Posterior cingulate gyrus (tissue), 11 donors: ENCODE measurements at places on chromosomes 6 and 20.

DNA sequence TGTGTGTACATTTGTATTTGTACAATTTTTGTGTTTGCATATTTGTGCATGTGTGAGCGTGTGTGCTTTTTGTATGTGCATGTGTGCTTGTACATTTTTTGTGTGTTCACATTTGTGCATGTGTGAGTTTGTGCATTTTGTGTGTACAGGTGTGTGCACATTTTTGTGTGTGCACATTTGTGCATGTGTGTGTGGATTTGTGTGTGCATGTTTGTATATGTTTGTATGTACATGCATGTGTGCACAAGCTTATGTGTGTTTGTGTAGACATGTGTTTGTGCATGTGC, 28.9 kb downstream of the PRR18 start:
- DNase-seq, result no peak

GRCh38 chr6:49939993-49940498, 23.9 kb downstream of the DEFB114 start:
- DNase-seq, result no peak

DNA sequence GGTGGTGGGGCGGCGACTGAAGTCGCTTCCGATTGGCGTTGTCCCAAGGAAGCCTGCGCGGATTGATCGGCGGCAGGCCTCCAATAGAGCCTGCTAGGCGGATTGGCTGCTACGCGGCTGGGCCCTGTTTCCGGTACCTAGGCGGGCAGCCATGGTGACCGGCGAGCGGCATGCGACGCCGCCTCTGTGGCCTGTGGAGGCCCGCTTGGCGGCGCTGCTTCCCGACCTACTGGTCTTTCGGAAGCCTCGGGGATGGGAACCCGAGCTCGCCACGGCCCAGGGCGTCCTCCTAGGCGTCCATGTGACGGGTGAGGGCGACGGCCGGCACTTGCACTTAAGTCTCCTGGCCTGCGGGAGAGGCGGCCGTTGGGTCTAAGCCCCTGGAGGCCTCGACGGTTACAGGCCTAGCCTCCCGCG, 28.1 kb downstream of the NFYA start:
- DNase-seq, result no peak

DNA sequence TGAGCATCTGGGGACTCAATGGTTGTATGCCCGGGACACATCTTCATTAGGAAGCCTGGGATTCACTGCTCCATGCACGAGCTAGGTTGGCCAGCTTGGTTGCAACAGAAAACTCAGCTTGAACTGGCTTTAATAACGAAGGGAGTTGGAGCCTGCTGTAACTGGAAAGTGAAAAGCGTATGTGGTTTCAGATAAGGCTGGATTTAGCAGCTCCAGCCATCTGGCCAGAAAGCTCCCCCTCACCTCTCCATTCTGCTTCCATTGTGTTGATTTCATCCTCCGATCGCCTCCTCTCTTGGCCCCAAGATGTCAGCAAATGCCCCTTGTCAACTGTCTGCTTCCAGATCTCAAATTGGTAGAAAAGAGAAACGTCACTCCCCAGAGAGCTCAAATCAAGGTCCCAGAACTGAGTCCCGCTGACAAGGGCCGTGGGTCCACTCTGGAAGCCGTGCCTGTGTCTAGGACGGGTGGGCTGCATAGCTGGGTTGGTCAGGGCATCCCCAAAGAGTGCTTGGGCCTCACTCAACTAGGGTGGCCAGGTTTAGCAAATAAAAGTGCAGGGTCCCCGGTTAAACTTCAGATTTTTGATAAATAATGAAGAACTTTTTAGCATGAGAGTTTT, 117.0 kb upstream of the PMEPA1 start:
- no peak for DNase-seq

DNA sequence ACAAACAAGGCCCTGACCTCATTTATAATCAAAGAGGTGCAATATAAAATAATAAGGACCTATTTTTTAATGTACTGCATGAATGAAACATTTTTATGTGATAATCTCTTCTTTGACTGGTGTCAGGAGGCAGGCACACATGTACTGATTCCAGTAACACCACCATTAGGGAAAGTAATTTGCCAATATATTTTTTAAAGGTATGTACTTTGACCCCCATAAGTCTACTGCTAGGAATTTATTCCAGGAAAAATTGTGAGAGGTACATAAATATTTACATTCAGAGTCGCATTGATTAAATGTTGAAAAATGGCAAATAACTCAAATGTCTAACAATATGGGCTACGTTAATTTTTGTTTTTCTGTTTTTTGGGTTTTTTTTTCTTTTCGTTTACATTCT, 325.4 kb upstream of the PRDM1 start:
- no peak for DNase-seq

GRCh38 chr6:89217299-89217910, at the start of gene GABRR1:
Gene GABRR1, minus strand, starts transcription at chr6:89217358. Its CDS starts 36 bp downstream, at chr6:89217322.
- DNase-seq, result no peak

- no peak for DNase-seq
These were observed 39.2 kb downstream of the MYLIP start for GRCh38 chr6:16168121-16168520.

GRCh38 chr6:75085931-75086635, 119.8 kb downstream of the COL12A1 start:
- DNase-seq, result no peak

- no peak for DNase-seq
These were observed 804.5 kb upstream of the CITED2 start for GRCh38 chr6:140178935-140179334.

DNA sequence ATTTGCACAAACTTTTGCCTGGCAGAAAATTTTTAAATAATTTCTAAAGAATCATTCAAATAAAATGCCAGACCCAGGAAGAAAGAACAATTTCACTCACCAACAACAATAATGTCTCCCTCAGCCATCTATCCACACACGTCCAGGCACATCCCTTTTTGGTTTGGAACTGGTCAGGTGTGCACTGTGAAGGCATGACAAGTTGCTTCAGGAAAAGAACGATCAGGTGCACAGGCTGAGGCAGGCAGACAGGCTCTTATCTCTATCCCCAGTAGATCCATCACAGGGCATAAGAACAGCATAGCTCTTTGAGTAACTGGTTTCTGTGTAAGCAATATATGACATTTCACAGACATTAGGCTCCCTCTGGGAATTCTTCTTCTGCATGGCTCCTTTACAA, 18.1 kb upstream of the NXT1 start:
- DNase-seq, result no peak

GRCh38 chr6:122755901-122756300, 23.6 kb upstream of the FABP7 start:
- no peak for DNase-seq

- DNase-seq, result no peak
These were observed 121.7 kb downstream of the SYCP2 start for GRCh38 chr20:59811681-59812171.

GRCh38 chr6:25844518-25844917, 12.7 kb upstream of the SLC17A1 start:
- no peak for DNase-seq

- no peak for DNase-seq
These were observed 28.6 kb upstream of the ENPP5 start for GRCh38 chr6:46199387-46199786.

DNA sequence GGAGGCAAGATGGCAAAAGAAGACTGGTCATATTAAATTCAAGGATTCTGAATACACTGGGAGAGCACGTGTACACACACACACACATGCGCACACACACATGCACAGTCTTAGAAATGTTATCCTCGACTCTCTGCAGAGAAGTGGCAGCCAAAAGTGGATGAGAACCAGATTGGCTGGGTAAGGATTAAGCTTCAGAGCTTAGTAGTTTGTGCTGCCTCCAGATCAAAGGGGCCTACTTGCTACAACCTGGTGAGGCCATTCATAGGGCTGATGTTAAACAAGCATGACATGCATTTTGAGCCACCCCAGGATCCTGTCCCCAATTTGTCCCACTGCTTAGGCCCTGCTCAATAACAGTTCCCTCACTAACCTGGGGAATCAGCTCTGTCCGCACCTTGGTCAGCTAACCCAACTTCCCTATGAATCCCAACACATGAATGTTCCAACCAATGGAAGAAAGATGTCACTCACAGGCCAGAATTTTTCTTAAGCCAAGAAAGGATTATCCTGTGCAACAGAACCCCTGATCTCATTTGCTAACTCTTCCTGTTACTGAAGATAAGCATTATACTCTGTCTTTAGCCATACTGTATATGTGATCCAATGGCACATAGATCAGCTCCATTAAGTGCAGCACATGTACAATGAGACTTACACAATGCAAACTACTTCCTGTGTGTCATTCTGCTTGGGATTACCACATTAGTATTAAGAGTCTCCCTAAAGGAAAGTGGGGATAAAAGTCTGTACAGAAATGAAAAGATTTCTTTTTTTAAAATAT, 31.0 kb downstream of the TOMM6 start:
- no peak for DNase-seq

DNA sequence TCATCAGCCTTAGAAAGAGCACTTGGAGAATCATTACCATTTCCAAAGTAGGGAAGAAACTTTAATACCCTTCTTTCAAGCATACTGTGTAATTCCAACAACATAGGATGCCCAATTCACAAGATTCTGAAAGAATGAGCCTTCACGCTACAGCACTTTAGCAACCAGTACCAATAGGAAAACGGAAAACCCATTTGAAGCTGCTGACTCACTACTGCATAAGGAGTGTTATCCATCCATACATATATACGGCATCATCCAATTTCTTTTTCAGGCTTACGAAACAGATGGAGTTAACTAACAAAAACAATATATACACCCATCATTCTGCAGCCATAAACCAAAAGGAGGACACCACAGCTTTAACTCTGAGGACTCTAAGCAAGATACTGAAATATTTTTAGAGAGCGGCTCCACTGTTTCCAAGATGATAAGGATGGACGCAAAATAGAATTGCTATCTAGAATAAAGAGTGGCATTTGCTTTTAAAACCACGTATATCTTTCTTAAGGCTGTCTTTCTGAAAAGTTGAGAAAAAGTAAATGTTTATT, 24.9 kb downstream of the FYN start:
- no peak for DNase-seq
